ENCODE measurements at places on chromosomes 1 and 21.

DNA sequence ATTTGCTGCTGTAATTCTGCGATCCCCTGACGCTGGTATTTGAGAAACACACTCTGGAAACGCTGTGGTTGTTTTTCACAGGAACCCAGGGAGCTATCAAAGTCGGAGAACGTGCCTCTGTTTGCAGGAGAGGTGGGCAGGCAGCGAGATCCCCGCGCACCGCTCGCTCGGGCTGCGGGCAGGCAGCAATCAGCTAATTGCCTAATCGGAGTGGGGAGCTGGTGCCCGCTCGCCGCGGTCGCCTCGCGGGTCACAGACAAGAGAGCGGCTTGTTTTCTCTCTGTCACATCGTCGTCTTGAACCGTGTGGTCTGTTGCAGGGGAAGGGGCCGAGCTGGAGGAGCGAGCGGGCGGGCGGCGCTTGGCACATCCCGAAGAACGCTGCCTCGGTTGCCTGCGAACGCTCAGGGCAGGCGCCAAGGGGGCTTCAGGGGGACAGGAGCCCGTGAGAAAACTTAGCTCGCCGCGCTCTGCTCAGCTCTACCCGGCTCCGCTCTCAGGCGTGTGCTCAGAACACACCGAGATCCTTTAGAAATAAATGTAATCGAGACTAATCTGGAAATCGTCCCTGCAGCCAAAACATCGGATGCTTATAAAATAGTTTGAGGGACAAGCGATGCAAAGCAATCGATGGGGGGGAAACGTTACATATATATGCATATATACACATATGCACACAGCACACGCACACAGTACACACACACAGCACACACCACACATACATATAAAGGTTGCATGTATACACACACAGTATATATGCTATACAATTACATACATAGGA lies 93.6 kb upstream of the SMYD2 start:
- DNase-seq: no peak

GRCh38 chr1:84735483-84735882 lies 45.2 kb upstream of the SSX2IP start:
- no peak for DNase-seq

DNA sequence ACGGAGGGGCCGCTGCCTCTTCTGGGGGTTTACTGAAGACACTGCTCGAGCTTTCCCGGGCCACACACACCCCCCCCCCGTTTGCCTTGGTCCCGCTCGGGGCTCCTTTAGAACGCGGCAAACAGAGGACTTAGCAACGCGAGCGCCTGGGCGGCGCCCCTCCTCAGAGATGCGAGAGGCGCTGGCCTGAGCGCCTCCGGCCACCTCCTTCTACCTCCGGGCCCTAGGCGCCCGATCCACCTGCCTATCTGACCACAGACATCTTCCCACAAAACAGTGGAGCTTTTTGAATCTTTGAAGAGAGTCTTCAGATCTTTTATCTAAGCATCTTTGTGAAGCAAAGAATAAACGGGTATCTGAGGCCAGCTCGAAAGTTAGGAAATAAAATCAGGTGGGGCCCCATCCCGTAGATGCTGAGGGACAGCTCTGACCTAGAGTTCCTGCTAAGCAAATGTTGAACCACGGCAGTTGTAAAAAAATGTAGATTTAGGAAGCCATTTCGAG lies 436 bp upstream of the TTLL7 start:
- DNase-seq: peak; percentile 69

DNA sequence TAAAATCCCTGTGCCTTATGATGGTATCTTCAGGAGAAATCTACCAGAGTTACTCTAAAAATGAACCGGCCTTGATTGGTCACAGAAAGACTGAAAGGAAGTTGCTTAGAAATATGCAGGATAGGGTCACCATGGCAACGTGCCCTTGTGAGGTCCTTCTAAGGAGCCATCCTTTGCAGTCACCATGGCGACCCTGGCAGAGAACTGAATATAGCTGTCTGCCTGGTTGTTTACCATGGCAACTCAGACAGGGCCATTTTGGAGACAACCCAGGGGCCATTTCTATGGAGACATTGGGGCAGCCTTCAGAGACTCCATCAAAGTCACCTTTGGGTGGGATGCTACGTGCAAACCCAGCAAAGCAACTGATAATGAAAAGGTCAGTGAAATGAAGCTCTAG lies 43.0 kb downstream of the SNX7 start:
- no peak for DNase-seq

DNA sequence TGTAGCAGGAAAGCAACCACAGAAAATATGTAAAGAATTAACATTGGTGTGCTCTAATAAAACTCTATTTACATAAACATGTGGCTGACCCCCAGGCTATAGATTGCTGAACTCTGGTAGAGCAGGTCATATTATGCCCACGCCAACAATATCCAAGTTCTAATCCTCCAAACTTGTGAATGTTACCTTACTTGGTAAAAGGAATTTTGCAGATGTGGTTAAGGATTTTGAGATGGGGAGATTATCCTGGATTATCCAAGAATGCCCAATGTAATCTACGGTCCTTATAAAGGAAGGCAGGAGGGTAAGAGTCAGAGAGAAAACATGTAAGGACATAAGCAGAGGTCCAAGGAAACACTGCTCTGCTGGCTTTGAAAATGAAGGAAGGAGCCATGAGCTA lies 201.0 kb downstream of the USH2A start:
- DNase-seq: peak; percentile 73

DNA sequence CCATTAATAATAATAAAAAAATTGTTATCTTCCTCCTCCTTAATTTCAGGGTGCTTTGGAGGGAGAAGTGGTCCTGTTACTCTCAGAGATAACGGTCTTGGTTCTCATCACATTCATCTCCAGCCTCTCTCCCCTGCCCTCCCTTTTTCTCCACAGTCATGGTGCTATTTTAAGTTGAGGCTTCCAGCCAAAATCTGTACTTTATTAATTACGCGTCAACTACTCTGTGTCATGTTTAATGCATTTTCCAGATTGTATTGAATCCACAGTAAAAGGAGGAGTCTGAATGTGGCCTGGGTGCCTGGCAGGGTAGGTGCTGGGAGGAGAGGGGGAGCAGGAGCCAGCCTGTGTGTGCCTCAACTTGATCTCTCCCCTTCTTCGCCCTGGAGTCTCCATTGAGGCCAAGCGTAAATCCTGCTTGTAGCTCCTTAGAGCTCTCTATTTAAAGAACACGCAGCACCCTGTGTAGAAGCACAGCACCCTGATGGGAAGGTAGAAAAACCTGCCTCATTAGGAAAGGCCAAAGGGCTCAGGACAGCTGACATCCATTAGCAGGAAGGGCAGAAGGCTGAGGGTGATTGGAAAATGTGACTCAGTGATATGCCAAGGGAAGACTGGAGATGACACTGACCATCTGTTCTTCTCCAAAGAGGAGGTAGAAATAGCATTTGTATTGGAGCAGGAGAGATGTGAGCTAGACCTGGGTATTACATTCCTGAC lies 82.4 kb downstream of the PLXNA2 start:
- DNase-seq: no peak

GRCh38 chr1:234069760-234070159 lies 165.3 kb downstream of the SLC35F3 start:
- DNase-seq: no peak

GRCh38 chr1:25148673-25149300 lies 83.5 kb downstream of the SYF2 start:
- DNase-seq: no peak

GRCh38 chr1:30337324-30337620 lies 386.1 kb downstream of the MATN1 start:
- DNase-seq: no peak

DNA sequence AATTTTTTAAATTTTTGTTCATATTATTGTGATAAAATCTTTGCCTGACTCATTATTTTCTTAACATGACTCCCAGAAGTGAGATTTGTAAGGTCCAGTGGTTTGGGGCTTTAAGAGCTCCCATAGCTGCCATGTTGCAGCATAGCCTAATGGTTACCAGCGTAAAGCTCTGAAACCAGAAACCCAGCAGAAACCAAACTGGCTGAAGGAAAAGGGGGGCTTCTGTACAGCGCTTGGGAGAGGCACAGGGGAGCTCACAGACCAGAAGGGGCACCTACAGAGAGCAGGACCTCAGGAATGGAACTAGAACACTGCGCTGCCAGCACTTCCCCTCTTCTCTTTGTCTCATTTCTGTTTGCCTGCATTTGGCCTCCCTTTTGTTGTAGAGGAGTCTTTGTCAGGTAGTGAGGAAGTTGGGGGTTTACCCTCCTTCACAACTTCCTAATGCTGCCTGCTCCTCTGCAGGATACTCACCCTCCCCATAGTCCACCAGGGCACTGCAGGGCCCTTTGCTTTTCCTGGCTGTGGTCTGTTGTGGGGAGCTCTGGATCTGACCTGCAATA lies 2.6 kb upstream of the PYCR2 start:
- DNase-seq: peak; percentile 15

DNA sequence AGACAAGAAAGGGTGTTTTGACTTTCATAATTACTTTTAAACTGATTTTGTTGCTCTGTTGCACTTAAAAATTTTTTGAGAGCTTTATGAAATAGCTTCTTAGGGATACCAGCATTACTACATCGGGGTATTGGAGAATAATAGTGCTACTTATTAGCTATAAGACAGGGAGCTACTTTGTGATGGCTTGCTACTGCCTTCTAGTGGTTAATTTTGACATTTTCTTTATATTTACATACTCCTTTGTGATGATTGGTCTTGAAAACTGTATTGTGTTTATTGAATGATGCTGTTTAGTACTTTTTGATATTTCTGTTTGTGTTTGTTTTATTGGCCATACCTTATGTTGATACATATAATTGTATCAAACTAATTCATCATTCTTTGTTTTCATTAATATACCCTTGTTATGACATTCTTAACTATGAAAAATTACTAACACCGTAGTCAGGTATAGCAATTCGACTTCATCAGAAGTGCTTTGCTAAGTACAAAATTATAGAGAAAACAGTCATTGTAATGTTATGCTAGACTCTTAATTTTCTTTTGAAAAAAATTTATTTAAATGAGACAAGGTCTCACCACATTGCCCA lies 85.5 kb downstream of the CLIC4 start:
- peak; percentile 52 for DNase-seq

GRCh38 chr21:39728341-39728740 lies 16.6 kb upstream of the IGSF5 start:
- no peak for DNase-seq

GRCh38 chr1:29981586-29982239 lies 741.7 kb downstream of the MATN1 start:
- no peak for DNase-seq

DNA sequence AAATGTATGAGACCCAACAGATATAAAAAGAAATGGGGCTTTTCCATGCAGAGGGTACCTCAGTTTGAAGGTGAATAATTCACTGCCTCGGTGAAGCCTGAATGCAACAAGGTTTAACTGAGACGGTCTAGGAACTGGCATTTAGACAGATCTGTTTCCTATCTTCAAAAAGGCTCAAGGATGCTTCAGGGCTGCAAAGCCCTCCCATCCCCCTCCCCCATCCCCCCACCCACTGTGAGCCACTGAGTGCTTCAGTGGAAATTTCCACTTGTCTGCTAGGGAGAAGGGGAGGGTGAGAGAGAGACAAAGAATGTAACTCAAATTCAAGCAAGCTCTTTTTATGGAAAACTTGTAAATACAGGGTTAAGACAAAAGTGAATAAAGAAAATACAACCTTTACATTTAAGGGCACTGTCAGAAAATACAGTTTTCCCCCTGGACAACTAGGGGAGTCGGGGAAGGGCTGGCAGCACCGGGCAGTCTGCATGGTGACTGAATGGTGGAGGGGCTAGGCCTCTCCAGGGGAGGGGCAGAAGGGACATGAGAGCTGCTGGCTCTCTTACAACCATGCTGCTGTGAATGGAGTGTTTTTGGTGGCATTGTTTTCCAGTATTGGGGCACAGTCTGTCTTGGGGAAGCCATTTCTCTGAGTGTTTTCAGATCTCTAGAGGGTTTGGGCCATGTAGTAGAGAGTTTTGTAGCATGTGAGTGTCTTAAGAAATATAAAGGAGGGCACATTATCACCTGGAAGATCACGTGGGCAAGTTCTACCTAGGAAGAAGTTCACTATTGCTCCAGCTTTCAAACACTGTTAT lies 56.7 kb downstream of the MRPS6 start:
- no peak for DNase-seq

GRCh38 chr21:18630446-18630845 lies 226.9 kb upstream of the TMPRSS15 start:
- peak; percentile 42 for DNase-seq

DNA sequence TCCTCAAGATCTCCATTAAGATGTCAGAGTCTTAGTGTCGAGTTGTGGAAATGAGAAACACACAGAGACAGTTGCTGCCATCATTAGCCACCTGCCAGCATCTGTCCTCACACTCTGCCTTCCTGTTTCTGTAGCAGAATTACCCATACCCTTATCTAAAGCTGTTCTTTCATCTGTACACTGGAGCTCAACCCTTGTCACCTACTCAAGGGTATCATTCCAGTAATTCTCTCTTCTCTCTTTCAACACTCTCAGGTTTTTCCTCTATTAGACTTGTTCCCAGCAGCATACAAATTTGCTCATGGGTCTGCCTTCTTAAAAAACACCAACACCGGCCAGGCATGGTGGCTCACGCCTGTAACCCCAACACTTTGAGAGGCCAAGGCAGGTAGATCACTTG lies 27.4 kb upstream of the RNF2 start:
- no peak for DNase-seq

DNA sequence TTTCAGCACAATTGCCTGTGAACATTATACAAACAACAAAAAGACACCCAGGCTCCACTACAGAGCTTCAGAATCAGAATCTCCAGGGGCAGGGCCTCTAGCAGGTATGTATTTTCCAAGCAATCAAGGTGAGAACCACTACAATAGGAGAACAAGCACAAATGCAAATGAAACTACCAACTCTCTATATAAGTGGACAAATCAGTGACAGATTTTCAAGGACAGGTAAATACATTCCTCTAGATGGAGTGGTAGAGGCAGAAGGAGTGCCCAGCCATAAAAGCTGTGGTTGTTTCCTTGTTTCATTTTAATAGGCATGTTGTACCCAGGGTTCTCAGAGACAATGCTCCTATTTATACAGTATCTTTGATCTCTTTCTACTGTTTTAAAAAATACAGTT lies 20.1 kb upstream of the CCDC17 start:
- DNase-seq: no peak

DNA sequence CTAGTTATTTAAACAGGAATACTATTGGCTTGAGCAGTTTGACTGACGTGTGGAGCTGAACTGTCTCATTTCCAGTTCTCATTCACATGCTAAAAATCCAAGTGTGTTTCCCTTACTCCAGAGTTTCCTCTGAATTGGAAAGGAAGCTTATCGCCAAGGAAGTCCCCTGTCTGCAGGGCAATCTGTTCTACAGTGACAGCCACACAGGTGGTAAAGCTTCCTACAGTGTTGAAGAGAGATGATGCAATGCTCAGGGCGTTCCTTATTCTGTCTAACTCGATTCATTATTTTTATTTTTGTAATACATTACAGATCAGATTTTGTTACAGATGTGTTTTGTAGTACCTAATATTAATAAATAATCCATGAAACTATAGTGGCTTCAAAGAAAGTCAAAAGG lies 41.3 kb downstream of the ADAMTS5 start:
- no peak for DNase-seq
